ENCODE measurements at places on chromosomes 7 and 10. TPM values are rescaled to one million over a fixed set of nuclear protein-coding genes. Genes with fewer than 3 reads are reported as not detected.

The SMO gene
- total RNA-seq, result 4.2 TPM

The H2BK1 gene
- total RNA-seq, result not detected

The NKX2-3 gene
- not detected for total RNA-seq

The EVX1 gene
- total RNA-seq, result not detected

The CTAGE15 gene
- 0.43 TPM for total RNA-seq

The GDF2 gene
- 0.14 TPM for total RNA-seq

The GJD4 gene
- not detected for total RNA-seq

The LYZL2 gene
- not detected for total RNA-seq

The PIP gene
- not detected for total RNA-seq

The MYOZ1 gene
- total RNA-seq, result not detected

The FGL2 gene
- total RNA-seq, result 0.14 TPM

The CPEB3 gene
- total RNA-seq, result 0.86 TPM

The GRID2IP gene
- not detected for total RNA-seq

Measured in placental pericyte (primary cell).